ENCODE measurements at places on chromosomes 7 and 10.

DNA sequence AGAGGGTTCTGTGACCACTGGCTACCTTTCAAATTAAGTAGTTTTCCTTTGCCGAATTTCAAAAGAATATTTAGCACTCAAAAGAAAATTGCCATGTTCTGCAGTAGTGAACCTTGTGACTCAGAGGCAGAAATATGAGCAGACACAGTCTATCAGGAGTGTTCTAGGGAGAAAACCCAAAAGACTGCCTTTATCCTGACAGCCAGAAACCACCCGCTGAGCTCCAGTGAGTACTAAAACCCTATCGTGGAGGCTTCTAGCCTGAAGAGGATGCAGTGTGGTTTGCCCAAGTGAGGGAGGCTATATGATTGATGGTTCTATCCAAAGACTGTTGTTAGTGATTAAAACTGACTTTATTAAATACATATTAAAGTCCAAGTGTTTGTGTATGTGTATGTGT, 21.9 kb downstream of the CHRM2 start:
- DNase-seq: no peak

DNA sequence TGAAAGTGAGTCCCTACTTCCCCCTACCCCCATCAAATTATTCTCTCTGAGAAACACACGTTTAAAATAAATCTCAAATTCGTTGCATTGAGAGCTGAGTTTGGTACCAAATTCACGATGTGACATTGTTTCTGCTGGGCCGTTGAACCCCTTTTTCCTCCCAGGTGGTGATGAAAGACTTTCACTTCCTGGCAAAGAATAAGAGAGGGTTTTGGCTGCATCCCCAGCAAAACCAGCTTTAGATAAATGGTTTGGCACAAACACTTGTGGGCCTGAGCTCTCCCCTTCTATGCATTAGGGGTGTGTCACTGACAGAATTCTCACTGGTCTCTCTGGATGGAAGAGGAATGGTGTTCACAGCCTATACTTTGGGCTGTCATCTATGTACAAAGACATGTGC, 8.8 kb upstream of the DNTT start:
- DNase-seq: no peak

- DNase-seq: no peak
These were observed 158.6 kb upstream of the LYZL1 start for GRCh38 chr10:29130190-29130673.

DNA sequence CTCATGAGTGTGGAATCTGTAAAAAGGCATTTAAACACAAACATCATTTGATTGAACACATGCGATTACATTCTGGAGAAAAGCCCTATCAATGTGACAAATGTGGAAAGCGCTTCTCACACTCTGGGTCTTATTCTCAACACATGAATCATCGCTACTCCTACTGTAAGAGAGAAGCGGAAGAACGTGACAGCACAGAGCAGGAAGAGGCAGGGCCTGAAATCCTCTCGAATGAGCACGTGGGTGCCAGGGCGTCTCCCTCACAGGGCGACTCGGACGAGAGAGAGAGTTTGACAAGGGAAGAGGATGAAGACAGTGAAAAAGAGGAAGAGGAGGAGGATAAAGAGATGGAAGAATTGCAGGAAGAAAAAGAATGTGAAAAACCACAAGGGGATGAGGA, 207.7 kb downstream of the ZEB1 start:
- no peak for DNase-seq

GRCh38 chr10:78336402-78336791, 302.7 kb downstream of the RPS24 start:
- no peak for DNase-seq

- DNase-seq: no peak
These were observed 93.2 kb upstream of the SAMD8 start for GRCh38 chr10:75018251-75018650.

DNA sequence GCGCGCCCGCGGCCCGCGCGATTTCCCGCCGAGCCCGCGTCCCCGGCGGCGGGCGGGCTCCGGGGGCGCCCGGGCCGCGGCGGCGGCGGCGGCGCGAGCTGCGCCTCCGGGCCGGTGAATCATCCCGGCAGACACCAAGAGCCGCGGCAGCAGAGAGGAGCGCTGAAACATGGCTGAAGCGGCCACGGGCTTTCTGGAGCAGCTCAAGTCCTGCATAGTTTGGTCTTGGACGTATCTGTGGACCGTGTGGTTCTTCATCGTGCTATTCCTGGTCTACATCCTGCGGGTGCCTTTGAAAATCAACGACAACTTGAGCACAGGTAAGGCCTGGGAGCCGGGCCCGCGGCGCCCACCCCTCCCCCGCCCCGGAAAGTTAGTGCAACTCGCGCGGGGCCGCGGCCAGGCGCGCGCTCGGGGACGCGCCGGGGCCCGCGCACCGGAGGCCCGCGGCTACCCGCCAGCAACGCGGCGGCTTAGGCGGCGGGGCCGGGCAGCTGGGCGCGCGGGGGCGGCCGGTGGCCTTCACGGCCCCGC, at the start of gene ST7:
TSS of gene ST7 (plus strand) at position 130 of the 534 bp plus-strand sequence. CDS start at position 170, 40 bp downstream.
- DNase-seq: peak; percentile 63

GRCh38 chr7:94874036-94874785, 33.2 kb upstream of the PPP1R9A start:
- DNase-seq: no peak

DNA sequence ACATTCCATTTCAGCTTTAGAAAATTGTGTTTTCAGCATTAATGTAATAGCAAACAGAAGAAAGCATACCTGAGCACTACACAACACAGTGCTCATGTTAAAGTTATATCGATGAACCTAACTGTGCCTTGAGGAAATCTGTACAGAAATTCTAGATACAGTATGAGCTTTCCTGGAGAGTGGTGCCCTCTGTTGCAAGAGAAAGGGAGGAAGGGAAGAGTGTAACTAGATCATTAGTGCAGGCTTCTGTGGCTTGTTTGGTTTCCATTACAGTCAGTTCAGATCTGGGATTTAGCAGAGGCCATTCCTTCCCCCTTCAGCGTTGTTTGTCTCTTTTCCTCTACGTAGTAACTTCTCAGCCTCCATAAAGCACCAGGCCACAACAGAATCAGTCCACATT, 139.7 kb downstream of the HTR7 start:
- no peak for DNase-seq

DNA sequence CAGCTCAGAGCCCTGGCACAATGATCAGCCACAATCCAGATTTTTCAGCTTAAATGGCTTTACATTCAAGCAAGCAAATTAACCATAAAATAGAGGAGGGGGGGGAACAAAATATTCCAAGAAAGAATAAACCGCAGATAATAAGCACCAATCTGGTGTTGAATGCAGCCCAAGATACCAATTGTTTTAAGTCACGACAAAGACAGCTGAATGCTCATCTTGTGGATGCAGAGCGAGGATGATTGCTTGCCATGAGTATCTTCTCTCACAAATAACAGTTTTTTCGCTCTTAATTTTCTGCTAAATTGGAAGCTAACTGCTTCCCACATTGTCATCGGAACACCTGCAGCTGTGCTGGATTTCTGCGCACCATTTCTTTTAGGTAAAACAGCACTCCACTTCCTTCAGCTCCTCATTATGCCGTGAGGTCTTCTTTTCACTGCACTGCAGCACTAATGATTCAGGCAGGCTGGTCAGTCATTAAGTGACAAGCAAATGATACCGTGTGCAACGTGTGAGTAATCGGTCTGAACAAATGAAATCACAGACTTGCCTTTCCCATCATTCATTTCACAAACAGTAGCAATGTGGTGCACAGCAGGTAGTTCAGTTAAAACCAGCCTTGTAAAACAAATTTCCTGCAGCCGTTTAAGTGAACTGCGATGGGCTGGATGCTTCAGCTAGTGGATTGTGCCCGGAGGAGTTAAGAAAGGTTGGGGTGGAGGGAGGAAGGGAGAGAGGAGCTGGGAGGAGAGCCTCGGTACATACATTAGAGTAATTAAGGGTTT, 106.4 kb upstream of the CDCA7L start:
- DNase-seq: no peak

- DNase-seq: no peak
These were observed 123.3 kb downstream of the SLIT1 start for GRCh38 chr10:97062456-97062855.

- DNase-seq: no peak
These were observed 380.7 kb downstream of the RPS24 start for GRCh38 chr10:78414380-78414779.

DNA sequence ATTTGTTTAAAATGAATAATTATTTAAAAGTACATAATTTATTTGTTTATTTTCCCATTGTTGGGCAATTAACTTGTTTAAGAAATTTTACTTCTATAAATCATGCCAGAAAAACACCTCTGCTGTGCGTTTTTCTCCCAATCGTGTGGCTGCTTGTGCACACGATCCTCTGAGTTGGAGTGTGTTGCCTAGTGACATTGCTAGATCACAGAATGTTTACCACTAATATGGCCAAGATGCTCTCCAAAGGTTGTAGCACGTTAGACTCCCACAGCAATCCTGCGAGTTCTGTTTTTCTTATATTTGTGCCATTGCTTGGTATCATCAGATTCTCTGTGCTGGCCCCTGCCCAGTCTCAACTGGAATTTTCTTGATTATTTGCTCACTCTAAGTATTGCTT, 207.1 kb upstream of the ADCY1 start:
- no peak for DNase-seq

- DNase-seq: no peak
These were observed 12.2 kb downstream of the EN2 start for GRCh38 chr7:155470186-155470487.

- no peak for DNase-seq
These were observed 161.6 kb downstream of the PKD1L1 start for GRCh38 chr7:47786557-47787248.

DNA sequence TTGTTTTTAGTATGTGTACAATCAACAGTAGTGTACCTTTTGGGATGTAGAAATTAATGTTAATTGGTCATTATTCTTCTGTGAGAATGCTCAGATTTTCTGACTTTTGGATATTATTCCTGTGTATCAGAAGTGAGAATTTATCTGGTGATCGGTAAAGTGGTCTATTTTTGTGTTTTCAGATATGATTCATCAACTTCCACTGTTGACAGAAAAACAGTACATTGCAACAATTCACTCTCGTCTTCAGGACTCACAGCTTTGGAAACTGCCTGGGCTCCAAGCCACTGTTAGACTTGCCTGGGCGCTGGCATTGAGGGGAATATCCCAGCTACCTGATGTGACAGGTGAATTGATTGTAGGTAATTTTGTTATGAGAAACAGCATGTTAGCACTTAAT, 20.9 kb downstream of the NUP205 start:
- no peak for DNase-seq

DNA sequence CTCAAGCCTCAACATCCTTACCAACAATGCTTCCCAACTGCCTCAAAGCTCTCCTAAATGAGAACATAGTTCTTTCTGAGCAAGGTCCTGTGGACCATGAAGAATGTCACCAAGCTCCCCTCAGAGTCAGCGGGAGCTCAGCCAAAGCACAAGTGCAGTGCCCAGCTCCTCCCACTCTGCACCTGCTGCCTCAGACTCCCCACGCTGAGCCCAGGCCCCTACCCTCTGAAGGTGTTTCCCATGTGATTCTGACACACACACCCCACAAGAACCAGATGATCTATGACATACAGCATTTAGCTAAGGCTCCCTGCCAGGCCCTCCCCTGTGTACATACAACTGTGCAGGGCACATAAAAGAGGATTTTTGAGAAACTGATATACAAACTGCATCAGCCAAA, 19.2 kb downstream of the ERCC6 start:
- DNase-seq: no peak

DNA sequence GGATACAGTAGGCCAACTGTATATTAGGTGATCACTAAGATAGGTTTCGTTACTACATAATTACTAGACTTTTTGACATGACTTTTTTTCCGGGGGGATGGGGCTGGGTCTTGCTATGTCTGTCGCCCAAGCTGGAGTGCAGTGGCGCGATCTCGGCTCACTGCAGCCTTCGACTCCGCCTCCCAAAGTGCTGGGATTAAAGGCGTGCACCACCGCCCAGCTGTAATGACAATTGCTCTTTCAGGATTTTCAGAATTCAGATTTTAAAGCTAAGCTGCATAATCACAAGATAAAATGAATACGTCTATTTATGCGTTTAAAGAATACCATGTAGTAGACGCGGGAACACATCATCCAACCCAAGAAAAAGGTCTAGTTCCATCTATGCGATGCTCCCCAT, 982 bp downstream of the IDI1 start:
- no peak for DNase-seq

- no peak for DNase-seq
These were observed 56.9 kb upstream of the PPP1R3C start for GRCh38 chr10:91689731-91690168.

DNA sequence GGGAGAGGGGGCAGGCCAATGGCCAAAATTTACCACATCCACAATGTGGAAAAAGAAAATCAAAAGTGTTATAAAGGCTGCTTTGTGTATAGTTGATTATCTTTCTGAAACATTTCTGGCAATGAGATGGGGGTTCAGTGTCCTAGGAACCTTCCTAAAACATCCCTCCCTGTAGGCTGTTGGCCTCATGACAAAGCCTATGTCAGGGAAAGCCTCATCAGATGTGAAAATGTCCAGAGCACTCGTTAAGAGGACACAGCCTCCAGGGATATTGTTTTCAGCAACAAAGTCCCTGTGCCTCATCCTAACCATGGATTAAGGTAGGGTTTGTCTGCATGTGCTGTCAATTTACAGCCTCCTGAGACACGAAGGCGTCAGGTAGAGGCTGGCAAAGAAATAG, 17.0 kb downstream of the SUN3 start:
- no peak for DNase-seq

- no peak for DNase-seq
These were observed 226.2 kb downstream of the THSD7A start for GRCh38 chr7:11605749-11606148.

DNA sequence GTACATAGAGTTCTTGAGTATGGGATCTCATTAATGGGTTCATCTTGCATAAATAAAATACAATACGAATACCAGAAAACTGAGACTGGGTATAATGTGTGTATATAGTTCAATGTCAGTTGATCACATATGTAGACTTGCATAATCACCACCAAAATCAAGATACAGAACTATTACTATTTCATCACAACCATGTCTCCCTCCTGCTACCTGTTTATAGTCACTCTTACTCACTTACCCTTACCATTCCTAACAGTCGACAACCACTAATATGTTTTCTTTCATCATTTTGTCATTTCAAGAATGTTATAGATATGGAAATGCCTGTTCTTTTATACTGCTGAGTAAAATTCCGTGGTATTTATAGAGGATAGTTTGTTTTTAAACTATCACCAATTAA, 416.1 kb upstream of the CNTNAP2 start:
- DNase-seq: no peak
